Inflammatory macrophage (primary cell): ENCODE measurements at places on chromosomes 4 and X.

- DNase-seq: no peak
These were observed 96.4 kb downstream of the ANAPC10 start for GRCh38 chr4:145001635-145002034.

DNA sequence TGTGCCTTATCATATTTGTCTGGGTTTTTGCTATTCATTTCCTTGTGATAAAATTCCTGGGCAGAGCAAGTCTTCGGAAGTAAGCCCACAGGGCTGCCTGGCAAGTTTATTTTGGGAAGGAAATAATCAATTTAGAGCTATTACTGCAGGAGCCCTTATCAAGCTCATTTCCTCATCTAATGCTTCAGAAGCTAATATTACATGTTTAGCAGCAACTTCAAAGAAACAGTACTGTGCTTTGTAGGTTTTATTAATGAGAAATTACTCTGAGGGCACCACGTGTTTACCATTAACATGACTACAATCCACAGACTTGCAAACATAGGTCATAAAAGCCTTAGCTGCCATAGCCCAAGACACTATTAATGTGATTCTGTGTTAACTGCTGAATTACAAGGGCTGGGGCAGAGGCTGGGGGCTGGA is 540.0 kb downstream of the SPRY1 start:
- no peak for DNase-seq

DNA sequence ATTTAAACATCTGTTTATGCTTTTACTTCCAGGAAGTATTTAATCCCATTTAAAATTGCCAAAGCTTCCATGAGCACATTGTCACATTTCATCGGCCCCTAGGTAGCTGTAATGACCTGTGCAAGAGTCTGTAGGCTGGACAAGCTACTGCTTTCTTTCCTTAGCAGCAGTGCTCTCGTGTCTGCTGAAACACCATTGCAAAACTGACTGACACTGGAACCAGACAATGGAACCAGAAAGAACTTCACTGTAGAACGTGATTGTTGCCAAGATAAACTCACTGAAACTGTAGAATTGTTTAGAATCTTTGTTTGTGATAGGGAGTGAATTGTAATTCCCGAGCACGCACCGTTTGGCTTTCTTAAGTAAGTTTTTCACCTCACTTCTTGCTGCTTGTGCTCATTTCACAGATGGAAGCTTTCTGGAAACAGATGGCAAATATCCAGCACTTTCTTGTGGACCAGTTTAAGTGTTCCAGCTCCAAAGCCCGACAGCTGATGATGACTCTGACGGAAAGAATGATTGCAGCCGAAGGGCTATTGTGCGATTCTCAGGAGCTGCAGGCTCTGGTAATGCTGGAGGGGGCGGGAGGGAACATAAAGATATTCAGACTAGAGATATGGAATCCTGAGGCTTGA is 36.9 kb downstream of the EVC start:
- DNase-seq: no peak

DNA sequence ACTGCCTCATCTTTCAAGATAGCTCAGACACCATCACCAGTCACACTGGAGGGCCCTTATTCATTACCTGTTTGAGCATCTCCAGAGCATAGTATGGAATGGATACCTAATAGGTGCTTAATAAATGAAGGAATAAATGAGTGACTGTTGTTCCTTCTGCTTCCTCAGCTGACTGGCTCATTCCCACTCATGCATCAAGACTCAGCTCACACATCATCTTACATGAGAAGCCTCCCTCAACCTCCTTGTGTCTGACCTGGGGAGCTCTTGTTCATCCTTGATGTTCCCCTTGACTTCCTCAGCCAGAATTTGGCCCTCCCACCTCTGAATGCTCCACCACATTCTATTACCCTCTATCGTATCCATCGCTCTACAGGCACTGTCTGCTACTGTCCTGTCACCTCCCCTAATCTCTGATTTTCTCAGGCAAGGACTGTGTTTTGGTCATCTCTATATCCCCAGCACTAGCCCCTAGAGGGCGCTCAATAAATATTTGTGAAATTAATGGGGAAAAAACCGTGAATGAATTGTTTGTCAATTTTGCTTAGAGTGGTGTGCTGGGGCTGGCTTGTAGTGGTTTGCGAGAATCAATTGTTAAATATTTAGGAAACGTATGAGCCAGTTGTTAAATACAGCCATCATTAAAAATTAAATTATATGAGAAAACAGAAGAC is 88.3 kb downstream of the NHSL2 start:
- peak; percentile 55 for DNase-seq

GRCh38 chr4:173517781-173518424 is 12.1 kb downstream of the HAND2 start:
- DNase-seq: no peak

- no peak for DNase-seq
These were observed 1.1 kb upstream of the ATP11C start for GRCh38 chrX:139933904-139934303.

DNA sequence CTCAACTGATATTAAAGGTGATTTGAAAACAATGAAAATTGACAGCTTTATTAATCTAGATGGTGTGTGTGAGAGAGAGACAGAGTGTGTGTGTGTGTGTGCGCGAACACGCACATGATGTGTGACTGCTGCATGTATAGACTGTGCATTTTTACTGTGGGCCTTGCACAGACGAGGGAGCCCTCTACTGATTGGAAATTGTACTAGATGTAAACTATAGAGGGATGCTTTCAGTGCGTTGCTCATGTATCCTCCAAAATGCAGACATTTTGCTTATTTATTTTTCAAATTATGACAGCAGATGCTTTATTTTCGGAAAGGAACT is 168.4 kb upstream of the GK2 start:
- peak; percentile 20 for DNase-seq

DNA sequence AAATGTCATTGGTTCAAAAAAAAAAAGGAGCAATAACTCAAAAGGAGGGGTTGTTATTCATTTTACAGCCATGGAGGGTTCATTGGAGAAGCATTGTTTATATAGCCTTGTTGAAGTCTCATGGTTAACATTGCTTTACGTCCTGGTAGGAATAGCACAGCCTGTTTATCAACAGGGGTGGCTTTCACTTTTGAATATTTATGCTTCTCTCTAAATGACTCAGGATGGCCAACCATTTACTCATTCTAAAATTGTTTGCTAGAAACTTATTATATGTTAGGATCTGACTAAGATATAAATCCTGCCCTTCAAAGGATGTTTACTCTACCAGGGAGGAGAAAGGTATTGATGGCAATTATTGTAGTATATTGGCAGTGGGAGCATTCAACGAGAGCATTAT is 534.1 kb upstream of the GALNTL6 start:
- DNase-seq: no peak

DNA sequence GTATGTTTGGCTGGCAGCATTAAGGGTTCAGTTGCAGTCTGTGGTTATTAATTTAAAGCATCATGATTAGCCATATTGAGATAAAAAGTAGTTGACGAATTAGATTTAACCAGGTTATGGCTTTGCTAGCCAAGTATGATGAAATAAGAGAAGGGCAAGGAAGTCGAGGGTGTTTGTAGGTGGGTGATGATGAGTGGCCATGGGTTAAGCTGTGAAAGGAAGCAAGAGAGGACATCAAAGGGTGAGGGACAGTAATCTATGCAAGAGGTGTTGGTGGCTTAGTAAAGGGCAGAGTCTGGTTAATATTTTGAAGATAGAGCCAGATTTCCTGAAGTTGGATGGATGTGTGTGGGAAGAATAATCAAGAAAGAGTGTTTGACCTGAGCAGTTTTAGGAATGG is 44.5 kb downstream of the STIM2 start:
- peak; percentile 26 for DNase-seq

DNA sequence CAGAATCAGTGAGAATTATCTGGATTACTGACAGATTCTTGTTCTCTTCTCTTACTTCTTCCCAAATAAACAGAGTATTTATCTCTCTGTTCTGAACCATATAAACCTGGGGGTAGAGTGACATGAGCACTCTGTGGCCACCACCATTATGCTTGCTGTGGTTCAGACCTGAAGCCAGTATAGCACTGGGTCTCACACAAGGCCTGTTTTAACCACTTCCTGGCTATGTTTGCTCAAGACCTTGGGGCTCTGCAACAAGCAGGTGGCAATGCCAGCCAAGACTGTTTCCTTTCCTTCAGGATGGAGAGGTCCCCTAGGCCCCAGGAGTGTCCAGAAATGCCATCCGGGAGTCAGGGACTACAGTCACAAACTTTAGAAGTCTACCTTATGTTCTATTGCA is 21.7 kb upstream of the HEPH start:
- DNase-seq: no peak

GRCh38 chr4:87884976-87885549 is 52.3 kb downstream of the MEPE start:
- DNase-seq: no peak

- no peak for DNase-seq
These were observed 72.7 kb downstream of the ANXA10 start for GRCh38 chr4:168164915-168165548.

DNA sequence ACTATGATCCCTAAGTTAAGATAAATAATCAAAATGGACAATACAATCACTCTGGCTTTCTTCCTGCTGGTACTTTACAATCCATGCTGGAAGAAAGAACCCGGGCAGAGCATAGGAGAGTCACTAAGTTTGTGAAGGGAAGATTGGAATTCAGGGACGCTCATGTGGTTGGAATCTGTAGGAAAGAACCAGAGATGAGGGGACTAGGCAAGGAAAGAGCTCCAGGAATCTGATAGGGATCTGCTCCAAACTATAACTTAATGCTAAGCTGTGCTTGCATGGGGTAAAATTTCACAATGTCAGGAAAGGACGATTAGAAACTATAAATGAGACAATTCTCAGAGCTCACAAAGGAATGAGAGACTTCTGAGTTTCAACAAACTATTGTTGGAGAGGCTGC is 167.5 kb downstream of the ADGRA3 start:
- DNase-seq: no peak

- peak; percentile 81 for DNase-seq
These were observed 130.9 kb downstream of the RNF150 start for GRCh38 chr4:141002323-141002805.

- no peak for DNase-seq
These were observed 39.3 kb upstream of the CCNG2 start for GRCh38 chr4:77117721-77118120.

DNA sequence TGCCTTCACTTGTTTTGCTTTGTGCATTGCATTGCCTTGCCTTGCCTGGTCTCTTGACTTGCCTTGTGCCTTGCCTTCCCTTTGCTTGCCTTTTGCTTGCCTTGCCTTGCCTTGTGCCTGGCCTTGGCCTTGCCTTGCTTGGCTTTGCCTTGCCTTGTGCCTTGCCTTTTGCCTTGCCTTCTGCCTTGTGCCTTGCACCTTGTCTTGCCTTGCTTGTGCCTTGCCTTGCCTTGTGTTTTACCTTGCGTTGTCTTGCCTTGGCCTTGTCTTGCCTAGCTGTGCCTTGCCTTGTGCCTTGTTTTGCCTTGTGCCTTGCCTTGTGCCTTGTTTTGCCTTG is 95.3 kb downstream of the TAB3 start:
- DNase-seq: no peak

- no peak for DNase-seq
These were observed 345.3 kb downstream of the MAPK10 start for GRCh38 chr4:86014599-86014998.

GRCh38 chr4:185817403-185817818 is 5.4 kb upstream of the SORBS2 start:
- no peak for DNase-seq

DNA sequence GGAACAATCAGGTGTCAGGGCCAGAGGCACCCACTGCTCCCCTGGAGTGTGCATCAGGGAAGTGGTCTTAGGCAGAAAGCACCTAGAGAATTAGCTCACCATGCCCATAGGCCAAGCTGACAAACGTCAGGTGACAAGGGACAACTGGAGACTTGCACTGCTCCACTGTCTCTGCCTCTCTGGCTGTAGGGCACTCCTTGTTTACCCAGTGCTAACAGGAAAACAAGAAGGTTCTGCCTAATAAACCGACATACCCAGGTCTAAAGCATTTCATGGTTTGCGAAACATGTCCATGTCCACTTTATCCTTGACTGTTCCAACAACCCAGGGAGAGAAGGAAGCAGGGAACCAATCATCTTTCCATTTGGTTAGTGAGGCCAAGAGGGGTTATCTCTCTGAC is 92.5 kb upstream of the MAMLD1 start:
- no peak for DNase-seq

DNA sequence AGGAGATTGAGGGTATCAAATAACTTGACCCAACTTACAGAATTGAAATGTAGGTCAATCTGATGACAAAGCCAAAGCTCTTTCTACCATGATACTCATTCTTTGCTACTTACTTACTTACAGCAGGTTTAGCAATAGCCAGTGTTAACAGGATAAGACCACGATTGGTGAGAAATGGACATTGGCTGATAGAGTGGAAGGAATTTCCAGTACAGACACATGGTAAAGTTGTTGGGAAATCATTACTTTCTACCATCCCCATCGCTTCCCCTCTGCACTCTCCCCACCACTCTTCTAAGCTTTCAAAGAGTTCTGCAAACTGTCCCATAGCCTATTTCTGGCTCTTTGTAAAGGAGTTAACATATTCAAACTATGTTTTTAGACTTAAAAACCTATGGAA is 119.7 kb downstream of the CHRNA9 start:
- DNase-seq: peak; percentile 34

GRCh38 chrX:13432414-13433297 is 112.8 kb upstream of the ATXN3L start:
- peak; percentile 35 for DNase-seq

DNA sequence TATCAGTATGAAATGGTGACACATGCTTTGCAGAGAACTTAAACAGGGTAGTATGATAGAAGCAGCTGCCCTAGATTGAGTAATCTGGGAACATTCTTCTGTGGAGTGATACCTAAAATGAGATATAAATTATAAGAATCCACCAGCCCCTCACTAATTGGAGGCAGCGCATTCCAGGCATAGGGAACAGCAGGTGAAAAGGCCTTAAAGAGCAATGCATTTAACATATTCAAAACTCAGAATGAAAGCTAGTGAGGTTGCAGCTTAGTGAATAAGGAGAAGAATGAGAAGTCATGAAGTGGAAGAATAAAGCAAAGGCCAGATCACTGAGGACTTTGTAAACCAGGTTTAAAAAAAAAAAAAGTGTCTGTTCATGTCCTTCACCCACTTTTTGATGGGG is 4.9 kb upstream of the ODAM start:
- DNase-seq: no peak

DNA sequence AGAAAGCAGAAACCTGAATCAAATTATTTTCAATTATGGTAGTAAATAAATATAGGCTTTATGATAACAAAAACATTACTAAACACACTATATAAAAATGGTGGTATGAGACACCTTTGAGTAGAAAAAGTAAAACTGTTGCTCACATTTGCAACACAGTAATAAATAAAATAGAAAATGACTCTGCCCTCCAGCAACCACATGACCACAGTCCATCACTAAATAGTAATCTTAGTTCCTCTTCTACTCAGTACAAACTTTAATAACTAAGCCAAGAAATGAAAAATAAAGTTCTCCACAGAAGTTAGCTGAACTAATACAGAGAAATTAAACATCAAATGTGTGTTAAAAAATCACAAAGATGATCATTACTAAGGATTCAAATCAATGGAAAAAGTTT is 108.5 kb downstream of the ADGRA3 start:
- no peak for DNase-seq
